ENCODE measurements at places on chromosomes 11 and 22.

- no peak for DNase-seq
Observed at GRCh38 chr11:126485021-126485792, 129.7 kb downstream of the ST3GAL4 start.

DNA sequence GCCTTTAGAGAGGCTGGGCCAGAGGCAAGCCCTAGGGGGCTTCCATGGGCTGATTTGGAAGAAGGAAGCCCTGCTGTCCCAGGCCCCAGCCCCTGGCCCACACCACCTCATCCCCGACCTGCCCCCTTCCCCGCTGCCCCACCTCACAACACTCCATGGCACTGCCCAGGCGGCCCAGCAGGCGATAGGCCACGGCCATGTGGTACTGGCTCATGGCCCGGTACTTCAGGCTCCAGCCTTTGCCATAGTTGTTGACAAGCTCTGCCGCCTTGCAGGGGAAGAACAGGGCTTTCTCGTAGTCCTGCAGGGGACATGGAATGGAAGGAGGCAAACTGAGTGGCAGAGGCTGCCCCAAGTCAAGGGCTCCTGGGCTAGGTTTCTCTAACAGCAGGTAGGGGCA lies 6.4 kb downstream of the RAPSN start:
- no peak for DNase-seq

DNA sequence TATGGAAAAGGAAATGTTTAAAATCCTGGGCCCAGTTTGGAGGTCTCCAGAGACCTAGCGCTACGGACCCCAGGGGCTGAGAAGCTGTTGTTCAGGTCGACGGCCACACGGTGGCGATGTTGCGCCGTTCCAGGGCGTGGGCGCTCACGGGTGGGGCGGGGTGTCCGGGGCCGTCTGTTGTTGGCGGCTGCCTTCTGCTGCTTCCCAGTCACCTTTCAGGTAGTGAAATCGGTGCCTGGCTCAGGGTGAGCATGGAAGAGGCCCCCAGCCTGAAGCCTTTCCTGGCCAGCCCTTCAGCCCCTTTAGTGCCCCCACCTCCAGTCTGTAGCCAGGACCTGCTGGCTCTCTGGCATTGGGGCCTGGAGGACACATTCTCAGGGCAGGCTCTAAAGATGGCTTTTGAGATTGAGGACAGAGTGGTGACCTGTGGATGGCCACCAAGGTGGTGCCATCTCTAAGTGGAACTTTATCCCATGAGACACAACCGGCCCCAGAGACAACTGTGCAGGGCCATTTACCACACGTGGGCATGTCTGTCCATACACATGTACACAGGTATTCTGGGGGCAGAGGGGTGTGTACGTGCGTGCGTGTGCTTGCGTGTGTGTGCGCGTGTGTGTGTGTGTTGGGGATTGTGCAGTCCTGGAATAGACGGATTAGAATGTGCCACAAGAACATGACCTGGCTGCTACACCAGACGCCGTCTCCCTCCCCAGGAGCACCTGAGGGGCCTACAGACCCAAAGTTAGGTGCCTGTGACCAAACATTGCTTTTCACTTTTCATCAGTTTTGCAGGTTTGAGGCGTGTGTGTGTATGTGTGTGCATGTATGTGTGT lies 53.8 kb downstream of the ST14 start:
- DNase-seq = peak; percentile 75

- no peak for DNase-seq
Observed at GRCh38 chr11:67160872-67161783, 42.1 kb downstream of the KDM2A start.

- no peak for DNase-seq
Observed at GRCh38 chr11:1006762-1007161, 29.8 kb downstream of the MUC6 start.

- no peak for DNase-seq
Observed at GRCh38 chr11:111320728-111321568, 22.6 kb downstream of the POU2AF3 start.

- DNase-seq = peak; percentile 59
Observed at GRCh38 chr22:24592851-24593558, at the start of gene LRRC75B. Gene LRRC75B (minus strand): TSS chr22:24593073. CDS start chr22:24593039, 34 bp downstream.

DNA sequence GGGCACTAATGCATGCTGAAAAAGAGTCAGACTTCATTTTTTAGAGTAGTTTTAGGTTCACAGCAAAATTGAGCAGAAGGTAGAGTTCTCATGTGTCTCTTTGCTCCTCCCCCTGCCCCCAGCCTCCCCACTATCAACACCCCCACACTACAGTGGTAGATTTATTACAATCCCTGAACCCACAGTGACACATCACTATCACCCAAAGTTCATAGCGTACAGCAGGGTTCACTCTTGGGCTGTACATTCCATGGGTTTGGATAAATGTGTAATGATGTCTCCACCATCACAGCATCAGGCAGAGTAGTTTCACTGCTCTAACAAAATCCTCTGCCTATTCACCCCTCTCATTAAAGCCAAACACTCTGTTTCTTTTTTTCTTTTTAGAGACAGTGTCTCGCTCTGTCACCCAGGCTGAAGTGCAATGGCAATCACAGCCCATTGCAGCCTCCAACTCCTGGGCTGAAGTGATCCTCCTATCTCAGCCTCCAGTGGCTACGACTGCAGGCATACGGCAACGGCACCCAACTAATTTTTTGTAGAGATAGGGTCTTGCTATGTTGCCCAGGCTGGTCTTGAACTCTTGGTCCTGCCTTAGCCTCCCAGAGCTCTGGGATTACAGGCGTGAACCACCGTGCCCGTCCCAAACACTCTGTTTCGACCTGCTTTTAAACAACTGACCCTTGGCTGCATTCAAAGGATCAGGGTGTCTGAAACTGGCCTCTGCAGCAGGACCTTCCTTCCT lies 4.1 kb downstream of the BEST1 start:
- DNase-seq = no peak

GRCh38 chr11:64802370-64803157 lies 450 bp downstream of the MAP4K2 start:
- no peak for DNase-seq

- peak; percentile 50 for DNase-seq
Observed at GRCh38 chr22:29625090-29625825, 21.8 kb downstream of the NF2 start.

- DNase-seq = peak; percentile 70
Observed at GRCh38 chr11:68584097-68584496, 100.2 kb upstream of the GAL start.

- no peak for DNase-seq
Observed at GRCh38 chr22:24975125-24975640, 22.7 kb downstream of the KIAA1671 start.

- no peak for DNase-seq
Observed at GRCh38 chr11:119347242-119347641, 737 bp upstream of the MFRP start.

- no peak for DNase-seq
Observed at GRCh38 chr11:14455648-14456430, 43.8 kb downstream of the COPB1 start.

DNA sequence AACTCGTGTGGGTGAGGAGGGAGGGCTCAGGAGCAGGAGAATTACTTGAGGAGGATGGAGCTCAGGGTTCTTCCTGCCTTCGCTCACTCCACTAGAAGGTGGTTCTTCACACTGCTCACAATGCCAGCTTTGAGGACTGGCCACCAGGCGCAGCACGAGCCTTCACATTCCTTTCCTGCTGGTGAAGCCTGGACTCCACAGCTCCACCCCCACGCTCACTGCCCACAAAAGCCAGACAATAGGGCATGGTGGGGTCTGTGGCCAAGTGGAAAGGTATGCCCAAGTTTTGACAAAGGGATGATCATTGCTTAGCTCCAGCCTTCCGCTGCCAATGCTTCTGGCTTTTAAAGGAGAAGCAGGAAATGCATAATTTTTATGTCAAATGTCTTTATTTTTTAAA lies 58.0 kb upstream of the FADD start:
- DNase-seq = no peak

DNA sequence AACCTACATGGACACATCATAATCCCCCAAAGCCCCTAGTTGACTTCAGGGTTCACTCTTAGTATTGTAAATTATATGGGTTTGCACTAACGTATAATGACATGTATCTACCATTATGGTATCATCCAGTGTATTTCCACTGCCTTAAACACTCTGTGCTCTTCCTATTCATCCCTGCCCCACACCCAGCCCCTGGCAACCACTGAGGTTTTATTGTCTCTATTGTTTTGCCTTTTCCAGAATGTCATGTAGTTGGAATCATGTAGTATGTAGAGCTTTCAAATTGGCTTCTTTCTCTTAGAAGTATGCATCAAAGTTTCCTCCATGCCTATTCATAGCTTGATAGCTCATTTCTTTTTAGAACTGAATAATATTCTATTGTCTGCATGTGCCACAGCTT lies 16.5 kb upstream of the EIF3M start:
- no peak for DNase-seq

GRCh38 chr11:46321757-46322156 lies 25.5 kb upstream of the DGKZ start:
- DNase-seq = no peak

- no peak for DNase-seq
Observed at GRCh38 chr11:129189646-129190045, 2.5 kb downstream of the ARHGAP32 start.

- DNase-seq = no peak
Observed at GRCh38 chr11:90434858-90435257, 212.0 kb upstream of the CHORDC1 start.

DNA sequence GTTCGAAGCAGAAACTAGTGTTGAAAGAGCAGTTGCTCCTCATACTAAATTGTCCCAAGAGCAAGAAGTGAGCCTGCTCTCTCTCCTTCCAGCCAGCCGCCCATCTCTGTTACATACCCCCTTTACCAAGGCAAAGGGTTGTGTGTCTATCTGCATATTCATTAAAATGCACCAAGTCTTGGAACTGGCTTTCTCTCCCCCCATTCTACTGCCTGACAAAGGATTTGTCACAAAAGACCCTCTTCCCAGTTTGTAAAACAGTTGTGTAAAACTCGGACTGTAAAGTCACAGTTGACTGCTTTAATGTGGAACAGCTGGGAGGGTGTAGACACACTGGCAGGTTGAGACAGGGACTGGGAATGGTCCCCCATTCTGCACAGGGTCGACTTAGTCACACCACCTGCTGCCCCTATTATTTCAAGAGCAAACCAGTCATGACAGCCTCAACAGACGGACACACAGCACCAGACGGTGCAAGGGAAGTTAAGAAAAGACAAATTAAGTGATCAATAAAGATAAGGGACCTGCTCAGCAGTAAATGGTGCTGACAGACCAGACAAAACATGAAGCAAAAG lies 60.0 kb upstream of the HTATIP2 start:
- DNase-seq = no peak

- DNase-seq = no peak
Observed at GRCh38 chr22:17957204-17957603, 67.2 kb downstream of the MICAL3 start.

DNA sequence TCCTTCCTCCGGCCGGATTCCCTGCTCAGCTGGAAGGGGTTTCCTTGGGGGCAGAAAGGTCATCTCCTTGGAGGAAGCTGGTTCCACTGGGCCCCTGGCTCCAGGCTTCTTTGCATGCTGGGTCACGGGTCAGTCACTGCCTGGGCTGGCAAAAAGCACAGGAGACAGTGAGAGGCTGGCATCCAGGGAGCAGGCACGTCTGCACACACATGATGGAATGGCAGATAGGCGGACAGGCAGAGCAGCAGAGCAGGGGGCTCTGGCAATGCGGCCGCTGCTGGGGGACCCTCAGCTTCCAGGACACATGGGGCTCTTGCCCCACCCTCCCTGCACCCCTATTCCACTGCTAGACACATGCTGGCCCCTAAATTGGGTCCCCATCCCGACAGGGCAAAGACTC lies 40.4 kb downstream of the C11orf58 start:
- no peak for DNase-seq

DNA sequence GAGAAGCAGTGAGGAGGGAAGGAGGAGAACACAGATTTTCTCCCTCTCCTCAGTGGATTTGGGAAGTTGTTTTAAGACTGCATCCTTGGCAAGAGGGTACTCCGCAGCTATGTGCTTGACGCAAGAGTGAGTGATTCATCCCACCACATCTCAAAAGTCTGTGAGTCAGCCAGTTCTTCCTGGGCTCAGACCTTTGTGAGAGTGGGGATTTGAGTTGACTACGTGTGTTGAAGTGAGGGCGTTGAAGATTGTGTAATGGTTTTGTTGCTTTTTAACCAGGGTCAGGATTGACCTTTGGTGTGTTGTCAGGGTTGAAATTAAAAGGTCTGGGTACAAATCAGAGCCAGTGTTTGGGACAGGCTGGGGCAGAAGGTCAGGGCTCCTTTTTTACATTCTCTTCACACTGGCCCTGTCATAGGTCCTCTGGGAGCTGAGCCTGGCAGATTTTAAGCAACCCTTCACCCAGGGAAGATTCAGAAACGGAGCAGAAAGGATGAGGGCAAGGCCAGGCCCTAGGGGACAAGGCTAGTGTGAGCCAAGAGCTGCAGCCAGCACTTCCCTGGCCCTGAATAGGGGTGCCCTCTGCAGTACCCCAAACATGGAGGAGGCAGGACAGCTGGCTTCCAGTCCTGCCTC lies 4.2 kb upstream of the C11orf86 start:
- DNase-seq = no peak

- DNase-seq = no peak
Observed at GRCh38 chr11:123056835-123057491, 5.0 kb downstream of the HSPA8 start.

DNA sequence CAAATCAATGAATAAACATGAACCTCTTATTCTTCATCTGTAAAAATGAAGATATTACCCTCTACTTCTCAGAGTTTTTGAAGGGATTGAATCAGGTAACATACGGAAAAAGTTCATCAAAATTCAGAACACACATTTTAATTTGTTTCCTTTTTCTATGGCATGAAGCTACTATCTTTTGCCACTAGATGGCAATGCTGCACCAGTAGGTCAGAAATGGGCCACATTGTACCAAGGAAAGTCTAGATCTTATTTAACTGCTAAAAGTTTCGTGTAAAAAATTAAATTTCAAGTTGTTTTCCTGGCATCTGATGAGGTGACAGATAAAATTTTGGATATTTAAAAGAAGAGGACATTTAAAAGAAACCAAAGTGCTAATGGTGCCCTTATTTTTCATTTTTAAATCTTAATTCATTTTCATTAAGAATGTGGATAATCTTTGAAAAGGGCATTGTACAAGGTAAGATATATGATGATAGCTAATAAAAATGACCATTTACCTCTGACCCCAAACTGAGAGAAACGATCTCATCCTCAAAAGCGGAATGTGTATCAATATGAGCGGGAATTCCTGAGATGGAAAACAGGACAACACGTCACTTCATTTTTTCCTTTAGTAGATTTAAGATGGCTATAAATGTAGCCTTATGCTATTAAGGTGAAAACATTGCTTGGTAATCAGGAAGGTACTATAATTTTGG lies 16.1 kb downstream of the ALKBH8 start:
- peak; percentile 40 for DNase-seq

DNA sequence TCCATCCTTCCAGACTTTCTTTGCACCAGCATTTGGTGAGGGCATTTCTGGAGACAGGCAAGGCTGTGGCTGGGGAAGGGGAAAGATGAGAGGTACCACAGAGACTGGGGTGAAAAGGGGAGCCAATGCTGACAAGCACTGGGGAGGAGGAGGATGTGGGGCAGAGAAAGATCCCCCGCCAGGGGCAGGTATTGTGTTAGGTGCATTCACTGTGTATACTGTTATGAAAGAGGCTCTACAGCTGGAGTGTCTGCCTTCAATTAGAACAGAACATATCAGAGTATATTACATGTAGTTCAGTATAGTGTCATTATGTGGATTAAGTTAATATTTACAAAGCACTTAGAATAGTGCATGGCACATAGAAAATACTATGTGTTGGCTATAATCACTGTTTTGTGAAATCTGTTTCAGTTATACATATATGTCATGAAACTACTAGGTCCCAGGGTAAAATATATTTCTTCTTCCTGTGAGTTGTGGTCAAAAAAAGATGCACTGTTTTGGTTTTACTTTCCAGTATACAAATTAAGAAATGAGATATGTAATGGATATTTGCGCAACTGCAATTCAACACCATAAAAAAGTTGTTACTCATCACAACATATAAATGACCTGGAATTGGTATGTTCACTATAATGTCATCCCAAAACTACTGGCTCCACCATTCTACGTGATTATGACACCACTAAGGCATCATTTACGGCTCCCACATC lies 8.4 kb downstream of the MSANTD2 start:
- no peak for DNase-seq
